Stomach (tissue), 19 donors: ENCODE measurements at places on chromosomes 6 and 20. TPM values are rescaled to one million over a fixed set of nuclear protein-coding genes. Genes with fewer than 3 reads are reported as not detected.
A peak's percentile ranks its signal among the peaks of the same experiment; 100 is the strongest.

GRCh38 chr20:37881601-37882343, 21.2 kb upstream of the VSTM2L start:
- no peak overlapping the region for H3K27ac ChIP-seq
- no peaks in the 10 kb centered on the region for H3K27me3 ChIP-seq
- no peak for DNase-seq
- no peak overlapping the region for H3K4me3 ChIP-seq
- no peaks in the 10 kb centered on the region for H3K4me1 ChIP-seq

GRCh38 chr20:34544109-34544796, 14.3 kb upstream of the MAP1LC3A start:
- no peaks in the 10 kb centered on the region for H3K27me3 ChIP-seq
- H3K27ac ChIP-seq = no peak overlapping the region
- no peak overlapping the region for H3K4me3 ChIP-seq
- peaks cover 34% of the 10 kb centered on the region for H3K36me3 ChIP-seq
- H3K4me1 ChIP-seq = no peaks in the 10 kb centered on the region

GRCh38 chr6:43989581-43990146, 137.6 kb downstream of the MRPL14 start:
- no peaks in the 10 kb centered on the region for H3K27me3 ChIP-seq
- no peaks in the 10 kb centered on the region for H3K36me3 ChIP-seq
- peaks cover 36% of the 10 kb centered on the region for H3K4me1 ChIP-seq
- H3K27ac ChIP-seq = no peak overlapping the region
- no peak for DNase-seq
- H3K4me3 ChIP-seq = no peak overlapping the region

- H3K4me3 ChIP-seq = no peak overlapping the region
- H3K36me3 ChIP-seq = no peaks in the 10 kb centered on the region
- no peaks in the 10 kb centered on the region for H3K27me3 ChIP-seq
- no peak overlapping the region for H3K27ac ChIP-seq
Observed at GRCh38 chr6:140773276-140773675, 1359.4 kb upstream of the GJE1 start.

DNA sequence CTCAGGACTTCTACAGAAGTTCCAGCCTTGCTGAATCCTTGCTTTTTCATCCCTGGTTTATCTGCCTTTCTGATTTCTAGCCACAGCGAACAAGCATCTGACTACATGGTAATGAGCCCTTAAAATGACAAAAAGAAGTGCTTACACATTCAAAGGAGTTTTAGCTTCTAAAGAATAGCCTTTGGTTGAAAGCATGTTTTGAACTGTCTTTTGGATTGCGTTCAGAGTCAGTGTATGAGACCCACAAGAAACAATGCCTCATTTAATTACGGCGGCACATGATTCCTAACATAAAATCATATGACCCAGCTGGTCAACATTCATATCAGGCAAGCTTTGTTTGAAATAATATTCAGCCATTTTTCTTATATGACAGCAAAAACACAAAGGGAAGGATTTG, 784.2 kb downstream of the KIF16B start:
- H3K27me3 ChIP-seq = no peaks in the 10 kb centered on the region
- peak; percentile 47 for DNase-seq
- H3K27ac ChIP-seq = no peak overlapping the region

- H3K27ac ChIP-seq = no peak overlapping the region
- no peaks in the 10 kb centered on the region for H3K27me3 ChIP-seq
- peaks cover 92% of the 10 kb centered on the region for H3K36me3 ChIP-seq
- no peak overlapping the region for H3K4me3 ChIP-seq
Observed at GRCh38 chr20:44981736-44982406, 15.6 kb downstream of the STK4 start.

GRCh38 chr6:111576291-111576690, 29.4 kb downstream of the TRAF3IP2 start:
- H3K36me3 ChIP-seq = peaks cover 67% of the 10 kb centered on the region
- no peaks in the 10 kb centered on the region for H3K27me3 ChIP-seq
- H3K27ac ChIP-seq = peak overlapping the region; percentile 74
- peaks cover 11% of the 10 kb centered on the region for H3K4me1 ChIP-seq

DNA sequence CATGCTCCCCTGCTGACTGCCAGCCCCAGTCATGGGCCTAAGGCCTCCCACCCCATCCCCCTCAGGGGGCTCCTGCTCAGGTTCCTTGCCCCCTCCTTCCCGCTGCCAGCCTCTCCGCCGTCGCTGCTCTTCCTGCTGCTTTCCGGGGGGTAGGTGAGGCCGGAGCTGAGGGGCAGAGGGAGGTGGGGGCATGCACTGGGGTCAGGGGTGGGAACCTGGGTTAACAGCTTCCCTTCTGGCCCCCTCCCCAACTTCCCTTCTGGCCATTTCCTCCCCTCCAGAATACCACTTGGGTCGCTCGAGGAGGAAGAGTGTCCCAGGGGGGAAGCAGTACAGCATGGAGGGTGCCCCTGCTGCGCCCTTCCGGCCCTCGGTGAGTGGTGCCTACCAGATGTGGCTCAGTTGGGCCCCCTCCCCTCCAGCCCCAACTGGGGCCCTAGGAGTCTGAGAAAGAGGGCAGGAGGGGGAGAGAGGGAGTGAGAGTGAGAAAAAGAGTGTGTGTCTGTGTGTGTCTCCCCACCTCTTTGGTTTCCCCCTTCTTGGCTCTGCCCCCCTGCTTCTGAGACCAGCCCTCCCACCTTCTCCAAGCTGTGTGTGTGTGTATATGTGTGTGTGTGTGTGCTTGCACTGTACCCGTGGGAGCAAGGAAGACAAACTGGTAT, 12.1 kb downstream of the SYNGAP1 start:
- H3K27me3 ChIP-seq = no peaks in the 10 kb centered on the region
- peak overlapping the region; percentile 65 for H3K27ac ChIP-seq
- H3K4me1 ChIP-seq = peaks cover 23% of the 10 kb centered on the region
- DNase-seq = peak; percentile 55
- no peak overlapping the region for H3K4me3 ChIP-seq

DNA sequence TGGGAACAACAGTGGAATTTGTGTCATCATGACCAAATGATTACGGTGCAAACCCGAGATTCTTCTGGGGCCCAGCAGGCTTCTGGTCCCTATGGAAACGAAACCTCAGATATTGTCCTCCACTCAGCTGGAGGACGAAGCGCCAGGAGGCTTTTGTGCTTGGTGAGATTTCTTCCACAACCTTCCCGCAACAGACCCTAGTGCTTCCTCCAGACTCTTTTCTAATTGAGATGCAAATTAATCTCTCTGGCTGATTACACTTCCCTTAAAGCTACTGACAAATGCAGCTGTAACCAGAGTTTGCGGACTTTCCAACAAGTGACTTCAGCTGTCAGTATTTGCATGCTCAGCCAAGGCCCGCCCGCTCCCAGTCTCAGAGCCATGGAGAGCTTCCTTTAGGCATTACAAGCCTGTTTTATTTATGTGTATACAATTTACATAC, 96.0 kb downstream of the INSM1 start:
- peak; percentile 51 for DNase-seq
- no peaks in the 10 kb centered on the region for H3K4me1 ChIP-seq
- H3K27me3 ChIP-seq = no peaks in the 10 kb centered on the region
- H3K4me3 ChIP-seq = no peak overlapping the region
- H3K27ac ChIP-seq = no peak overlapping the region

GRCh38 chr6:22249711-22250350, 47.0 kb downstream of the PRL start:
- no peak overlapping the region for H3K27ac ChIP-seq
- no peak for DNase-seq
- H3K4me1 ChIP-seq = no peaks in the 10 kb centered on the region
- H3K4me3 ChIP-seq = no peak overlapping the region

DNA sequence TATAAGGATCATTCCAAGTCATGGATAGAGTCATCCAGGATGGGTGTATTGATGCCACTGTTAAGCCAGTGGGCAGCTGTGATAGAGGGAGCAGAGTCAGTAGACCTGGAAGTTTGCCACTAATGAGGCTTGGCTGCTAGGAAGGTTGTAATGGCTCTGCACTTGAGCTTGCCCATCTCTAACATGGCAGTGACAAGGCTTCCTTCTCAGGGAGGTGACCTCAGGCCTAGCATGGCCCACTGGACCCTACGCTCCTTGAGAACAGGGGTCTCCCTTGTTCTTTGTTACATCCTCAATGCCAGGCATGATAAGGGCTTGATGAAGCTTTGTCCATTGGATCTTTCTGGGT, 155.1 kb downstream of the CD83 start:
- H3K27me3 ChIP-seq = no peaks in the 10 kb centered on the region
- peaks cover 10% of the 10 kb centered on the region for H3K4me1 ChIP-seq
- DNase-seq = no peak
- no peaks in the 10 kb centered on the region for H3K36me3 ChIP-seq

DNA sequence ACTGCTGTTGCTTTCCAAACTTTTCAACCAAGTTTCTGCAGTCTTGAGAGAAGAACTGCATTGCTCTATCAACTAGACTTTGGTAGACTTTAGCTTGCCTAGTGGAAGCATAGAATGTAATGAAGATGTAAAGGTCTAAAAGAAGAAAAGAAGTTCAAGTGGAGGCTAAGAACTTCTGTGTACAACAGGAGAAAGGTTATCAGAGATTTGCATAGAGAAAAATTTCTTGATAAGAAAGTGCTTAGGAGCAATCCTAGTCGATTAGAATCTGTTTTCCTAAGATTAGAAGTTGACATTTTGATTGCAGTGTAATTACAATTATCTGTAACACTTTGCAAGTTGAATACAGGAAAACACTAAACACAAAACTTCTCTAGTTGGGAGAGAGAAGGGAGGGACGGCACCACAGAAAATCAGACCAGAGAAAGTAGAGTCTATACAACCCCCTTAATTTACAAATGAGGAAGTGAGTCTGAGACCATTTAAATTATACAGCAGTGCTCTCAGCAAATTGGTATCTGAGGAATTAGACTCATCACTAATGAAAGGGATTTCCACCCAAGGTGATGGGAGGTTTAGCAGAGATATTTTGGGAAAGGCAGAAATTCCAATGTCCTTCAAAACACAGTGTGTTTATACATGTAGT, 194.3 kb upstream of the MARCKS start:
- H3K27me3 ChIP-seq = no peaks in the 10 kb centered on the region
- H3K27ac ChIP-seq = no peak overlapping the region
- no peaks in the 10 kb centered on the region for H3K36me3 ChIP-seq

- no peaks in the 10 kb centered on the region for H3K27me3 ChIP-seq
- no peaks in the 10 kb centered on the region for H3K36me3 ChIP-seq
- H3K4me3 ChIP-seq = no peak overlapping the region
- no peak overlapping the region for H3K27ac ChIP-seq
Observed at GRCh38 chr6:134070271-134070670, 17.8 kb upstream of the SLC2A12 start.

DNA sequence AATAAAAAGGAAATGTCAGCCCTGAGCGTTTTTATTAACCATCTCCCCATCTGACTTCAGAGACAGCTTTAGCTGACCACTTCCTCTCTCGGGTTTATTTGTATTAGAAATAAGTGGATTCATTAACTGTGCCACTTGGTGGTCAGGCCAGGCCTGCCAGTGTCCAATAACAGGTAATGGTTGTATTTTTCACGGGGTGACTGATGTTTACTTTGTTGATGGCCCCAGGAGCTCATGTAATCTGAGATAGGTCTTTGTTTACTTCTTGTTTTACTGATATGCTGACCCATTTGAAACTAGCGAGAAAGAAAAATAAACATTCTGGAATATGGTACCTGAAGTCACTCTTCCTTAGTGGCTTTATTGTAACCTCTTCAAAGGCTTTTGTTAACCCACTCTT, 504.3 kb upstream of the SLC35B3 start:
- H3K36me3 ChIP-seq = no peaks in the 10 kb centered on the region
- DNase-seq = no peak
- H3K27me3 ChIP-seq = no peaks in the 10 kb centered on the region
- no peak overlapping the region for H3K4me3 ChIP-seq
- H3K4me1 ChIP-seq = peaks cover 4% of the 10 kb centered on the region

DNA sequence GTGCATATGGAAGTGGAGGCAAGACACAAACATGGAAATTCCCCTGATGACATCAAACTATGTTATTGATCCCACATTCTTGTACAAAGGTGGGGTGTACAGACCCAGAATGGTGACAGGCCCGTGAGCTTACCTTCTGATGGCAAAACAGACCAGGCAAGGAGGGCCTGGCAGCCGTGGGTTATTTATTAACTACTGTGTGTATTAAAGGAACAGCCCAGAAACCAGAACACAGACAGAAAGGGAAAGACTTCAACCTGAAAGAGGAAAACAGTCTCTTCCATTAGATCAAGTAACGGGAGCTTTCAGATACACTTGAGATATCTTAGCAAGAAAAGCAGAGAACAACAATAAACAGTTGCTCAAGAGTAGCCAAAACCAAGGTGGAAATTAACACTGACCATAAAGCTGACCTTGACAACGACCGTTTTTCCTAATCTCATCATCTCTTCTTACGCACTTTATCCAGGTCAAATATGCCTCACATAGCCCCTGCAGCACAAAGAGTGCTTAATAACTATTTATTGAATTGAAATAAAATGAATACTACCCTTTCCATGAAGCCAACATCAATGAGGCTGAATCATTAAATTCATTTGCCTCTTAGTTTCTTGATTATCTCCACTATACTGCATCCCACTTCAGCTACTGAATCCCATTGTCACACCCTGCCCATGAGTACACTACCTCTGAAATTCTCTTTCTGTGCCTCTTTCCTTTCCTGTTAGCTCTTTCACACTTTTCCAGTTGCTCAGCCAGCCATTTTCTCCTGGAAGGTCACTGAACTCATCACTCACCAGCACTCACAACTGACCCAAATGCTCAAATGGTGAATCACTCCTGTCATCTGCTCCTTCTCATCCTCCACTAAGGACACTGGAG, 67.4 kb downstream of the MOXD1 start:
- no peak overlapping the region for H3K4me3 ChIP-seq
- peaks cover 8% of the 10 kb centered on the region for H3K4me1 ChIP-seq
- no peak overlapping the region for H3K27ac ChIP-seq
- no peaks in the 10 kb centered on the region for H3K27me3 ChIP-seq

- H3K27me3 ChIP-seq = no peaks in the 10 kb centered on the region
- no peak for DNase-seq
- H3K27ac ChIP-seq = no peak overlapping the region
Observed at GRCh38 chr6:7045746-7046145, 62.0 kb upstream of the RREB1 start.

DNA sequence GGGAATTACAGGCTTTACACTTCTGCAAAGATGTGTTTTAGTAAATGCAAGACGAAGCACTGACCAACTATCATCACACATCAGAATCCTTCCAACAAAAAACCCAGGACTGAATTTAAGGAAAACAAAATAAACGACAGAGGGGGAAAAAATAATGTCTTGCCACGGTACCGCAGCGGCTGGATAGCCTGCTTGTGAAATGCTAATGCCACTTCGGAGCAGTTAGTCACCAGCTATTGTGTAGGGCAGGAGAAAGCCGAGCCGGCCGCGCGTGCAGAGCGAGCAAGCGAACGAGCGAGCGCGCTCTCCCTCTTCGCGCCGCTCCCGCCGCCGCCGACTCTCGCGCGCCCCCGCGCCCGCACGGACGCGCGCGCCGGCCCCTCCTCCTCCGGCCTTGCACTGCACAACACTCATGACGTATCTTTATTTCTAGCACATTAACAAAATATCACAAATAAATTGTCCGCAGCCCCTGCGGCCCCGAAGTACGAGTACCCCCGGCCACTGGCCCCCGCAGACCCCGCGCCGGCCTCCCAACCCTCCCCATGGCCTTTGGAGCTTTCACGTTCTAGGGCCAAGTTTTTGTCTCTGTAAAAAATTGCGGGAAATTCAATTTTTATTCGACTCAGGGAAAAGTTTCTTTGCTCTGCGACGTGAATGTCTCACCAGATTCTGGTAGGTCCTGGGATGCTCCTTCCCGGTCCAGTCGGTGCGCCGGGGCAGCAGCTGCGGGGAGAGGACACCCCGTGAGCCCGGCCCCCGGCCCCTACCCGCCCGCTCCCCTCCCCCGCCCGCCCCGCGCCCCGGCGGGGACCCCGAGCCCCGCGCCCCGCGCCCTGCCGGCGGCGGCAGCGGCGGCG, 1.0 kb downstream of the PHIP start:
- H3K27me3 ChIP-seq = no peaks in the 10 kb centered on the region
- peak overlapping the region; percentile 99 for H3K27ac ChIP-seq
- H3K4me3 ChIP-seq = peak overlapping the region; percentile 90
- peaks cover 4% of the 10 kb centered on the region for H3K36me3 ChIP-seq
- peak; percentile 92 for DNase-seq
- H3K4me1 ChIP-seq = peaks cover 11% of the 10 kb centered on the region

Gene FYN
- 22.7 TPM for polyA plus RNA-seq

Gene ANGPT4
- not detected for polyA plus RNA-seq

Gene TRERF1
- polyA plus RNA-seq = 4.1 TPM
